ENCODE measurements at places on chromosomes 7 and 10.

GRCh38 chr7:135757719-135758411, 9.3 kb upstream of the FAM180A start:
- DNase-seq = no peak

DNA sequence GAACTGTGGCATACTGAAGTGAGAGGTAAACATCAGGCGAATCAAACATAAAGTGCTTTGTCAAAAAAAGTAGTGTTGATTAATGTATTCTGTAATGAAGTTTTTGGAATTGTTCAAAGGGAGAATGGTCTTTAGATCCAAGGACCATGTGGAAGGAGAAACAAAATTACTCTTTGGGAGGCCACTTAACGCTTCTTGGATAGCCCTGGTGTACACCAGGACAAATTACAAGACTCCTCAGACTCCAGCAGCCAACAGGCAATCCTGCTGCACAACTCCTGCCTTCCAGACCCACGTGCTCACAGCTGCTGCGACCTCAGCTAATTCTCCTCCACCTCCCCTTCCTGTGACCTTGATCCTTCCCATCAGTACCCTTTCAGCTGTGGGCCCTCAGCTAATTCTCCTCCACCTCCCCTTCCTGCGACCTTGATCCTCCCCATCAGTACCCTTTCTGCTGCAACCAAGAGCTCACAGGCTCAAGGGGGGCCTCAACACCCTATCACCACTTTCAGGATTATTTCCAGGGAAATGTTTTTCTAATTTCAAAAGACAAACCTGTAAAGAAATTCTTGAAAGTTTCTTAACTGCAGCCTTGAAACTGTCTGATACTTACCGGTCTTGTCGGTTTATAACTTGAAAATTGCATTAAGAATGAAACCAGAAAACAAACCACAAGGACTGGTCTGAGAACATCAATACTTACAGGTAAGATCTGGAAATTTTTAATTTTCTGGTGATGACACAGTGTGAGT, 29.7 kb upstream of the DDC start:
- no peak for DNase-seq

DNA sequence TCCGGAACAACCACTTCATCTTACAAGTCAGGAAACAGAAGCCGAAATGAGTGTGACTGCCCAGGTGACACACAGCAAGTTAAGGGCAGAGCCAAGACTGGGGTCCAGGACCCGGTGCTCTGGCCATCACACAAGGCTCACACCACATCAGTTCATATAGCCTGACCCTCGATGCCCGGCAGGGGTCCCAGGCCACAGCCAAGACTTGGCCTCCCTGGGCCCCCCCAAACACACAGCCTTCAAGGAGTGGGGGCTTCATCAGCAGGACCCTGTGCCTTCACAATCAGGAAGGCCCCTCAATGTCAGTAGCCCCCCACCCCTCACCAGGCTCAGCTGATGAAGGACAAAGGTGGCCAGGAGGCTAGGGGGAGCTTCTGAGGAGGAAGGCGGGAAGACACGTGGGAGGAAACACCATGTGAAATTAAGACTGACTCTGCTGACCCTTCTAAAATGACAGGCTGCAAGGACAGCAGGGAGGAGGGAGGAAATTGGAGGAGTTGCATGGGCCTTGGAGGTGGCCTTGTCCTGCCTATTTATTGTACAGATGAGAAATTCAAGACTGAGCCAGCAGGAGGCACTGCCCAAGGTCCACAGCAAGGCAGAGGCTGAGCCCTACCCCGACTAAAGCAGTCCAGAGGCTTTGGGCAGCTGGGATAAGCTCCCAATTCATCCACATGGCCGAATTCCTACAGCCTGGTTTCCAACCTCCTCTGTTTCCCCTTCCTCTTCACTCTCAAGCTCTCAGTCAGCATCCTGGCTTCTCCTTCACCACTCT, 216.1 kb upstream of the ZMIZ1 start:
- no peak for DNase-seq

DNA sequence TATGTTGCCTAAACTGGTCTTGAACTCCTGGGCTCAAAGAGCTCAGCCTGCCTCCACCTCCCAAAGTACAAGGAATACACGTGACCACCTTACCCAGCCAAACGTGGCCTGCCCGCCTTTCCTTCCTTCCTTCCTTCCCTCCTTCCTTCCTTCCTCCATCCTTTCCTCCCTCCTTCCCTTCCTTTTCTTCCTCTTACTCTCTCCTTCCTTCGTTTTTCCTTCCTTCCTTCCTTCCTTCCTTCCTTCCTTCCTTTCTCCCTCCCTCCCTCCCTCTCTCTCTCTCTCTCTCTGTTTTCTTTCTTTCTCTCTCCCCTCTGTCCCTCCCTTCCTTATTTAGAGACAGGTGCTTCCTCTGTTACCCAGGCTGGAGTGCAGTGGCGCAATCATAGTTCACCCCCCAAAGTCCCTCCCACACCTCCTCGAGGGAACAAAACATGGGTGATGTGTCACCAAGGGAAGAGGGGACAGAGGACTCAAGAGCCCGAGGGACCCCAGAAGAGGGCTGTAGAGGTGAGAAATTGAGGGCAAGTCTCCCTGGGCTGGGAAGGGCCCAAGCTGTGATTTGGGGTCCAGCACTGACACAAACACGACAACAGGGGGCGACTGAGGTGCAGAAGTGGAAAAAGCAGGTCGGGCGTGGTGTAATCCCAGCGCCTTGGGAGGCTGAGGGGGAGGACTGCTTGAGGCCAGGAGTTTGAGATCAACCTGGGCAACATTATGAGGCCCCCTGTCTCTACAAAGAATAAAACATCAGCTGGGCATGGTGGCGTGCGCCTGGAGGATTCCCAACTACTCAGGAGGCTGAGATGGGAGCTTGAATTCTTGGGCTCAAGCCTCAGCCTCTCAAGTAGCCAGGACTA, 28.1 kb downstream of the EPHB4 start:
- DNase-seq = peak; percentile 47

DNA sequence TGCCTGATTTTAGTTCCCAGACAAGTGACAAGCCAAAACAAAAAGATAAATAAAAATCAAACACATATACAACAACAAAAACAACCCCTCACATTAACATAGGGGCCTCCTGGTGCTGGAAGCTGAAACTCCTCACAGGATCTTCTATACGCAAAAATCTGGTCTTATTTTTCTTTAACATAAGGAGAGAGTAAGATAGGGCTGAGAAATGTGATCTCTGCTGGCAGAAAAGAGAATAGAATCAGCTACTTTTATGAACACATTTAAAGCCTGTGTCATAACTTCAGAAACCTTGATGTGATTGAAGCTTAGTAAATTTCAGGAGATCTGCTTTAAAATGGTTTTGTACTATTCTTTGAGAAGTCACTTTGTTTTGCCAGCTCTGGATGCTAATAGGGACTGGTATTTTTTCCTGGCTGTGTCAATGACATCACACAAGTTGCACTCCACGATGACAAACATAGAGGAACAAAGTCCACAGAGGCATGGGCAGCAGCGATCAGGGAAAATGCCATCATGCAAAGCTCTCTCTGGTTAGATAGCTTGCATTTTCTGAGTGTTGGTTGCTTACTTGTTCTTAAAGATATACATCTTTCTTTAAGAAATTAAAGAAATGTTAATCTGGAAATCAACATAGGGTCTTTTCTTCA, 176.6 kb upstream of the SP4 start:
- DNase-seq = no peak

DNA sequence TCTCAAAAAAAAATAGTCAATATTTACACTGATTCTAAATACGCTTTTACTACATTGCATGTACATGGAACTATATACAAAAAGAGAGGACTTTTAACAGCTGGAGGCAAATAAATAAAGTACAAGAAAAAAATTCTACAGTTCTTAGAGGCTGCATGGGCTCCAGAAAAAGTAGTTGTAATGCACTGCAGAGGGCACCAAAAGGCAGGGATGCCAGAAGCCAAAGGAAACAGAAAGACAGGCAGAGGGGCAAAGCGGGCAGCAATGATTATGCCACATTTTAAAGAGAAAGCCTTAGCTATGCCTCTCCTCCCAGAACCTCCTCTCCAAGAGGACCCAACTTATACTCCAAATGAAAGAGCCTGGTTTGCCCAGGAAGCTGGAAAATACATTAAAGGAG, 11.6 kb upstream of the ADCK2 start:
- no peak for DNase-seq

GRCh38 chr7:1015196-1016121, 28.9 kb upstream of the GPR146 start:
- DNase-seq = no peak

DNA sequence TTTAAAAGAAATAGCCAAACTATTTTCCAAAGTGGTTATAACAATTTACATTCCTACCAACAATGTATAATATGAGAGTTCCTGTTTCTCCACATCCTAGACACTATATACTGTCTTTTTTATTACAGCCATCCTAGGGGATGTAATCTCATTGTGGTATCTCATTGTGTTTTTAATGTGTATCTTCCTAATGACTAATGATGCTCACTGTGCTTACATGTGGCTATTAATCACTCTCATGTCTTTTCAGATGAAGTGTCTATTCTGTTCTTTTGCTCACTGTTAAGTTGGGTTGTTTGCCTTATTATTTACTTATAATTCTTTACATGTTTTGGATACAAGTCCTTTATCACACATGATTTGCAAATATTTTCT, 71.8 kb downstream of the ZNF438 start:
- DNase-seq = no peak

- DNase-seq = no peak
Observed at GRCh38 chr10:30553018-30553625, 76.4 kb downstream of the LYZL2 start.
